ENCODE measurements at places on chromosomes 5 and 9. TPM values are rescaled to one million over a fixed set of nuclear protein-coding genes. Genes with fewer than 3 reads are reported as not detected.

Gene MARVELD2
- 0.31 TPM for total RNA-seq

Gene TMEM245
- total RNA-seq, result 23.0 TPM

Gene FOCAD
- 37.1 TPM for total RNA-seq

Gene SPATA31E1
- not detected for total RNA-seq

Gene IFNA21
- not detected for total RNA-seq

Gene CRB2
- not detected for total RNA-seq

Gene PHF19
- total RNA-seq, result 189 TPM

All from activated CD4-positive, alpha-beta memory T cell treated with anti-CD3 and anti-CD28 coated beads for 36 hours (primary cell).